ENCODE measurements at places on chromosomes 16 and 17. TPM values are rescaled to one million over a fixed set of nuclear protein-coding genes. Genes with fewer than 3 reads are reported as not detected.
A peak's percentile ranks its signal among the peaks of the same experiment; 100 is the strongest.

GRCh38 chr16:77859493-77860232, 71.3 kb downstream of the VAT1L start:
- DNase-seq = no peak

DNA sequence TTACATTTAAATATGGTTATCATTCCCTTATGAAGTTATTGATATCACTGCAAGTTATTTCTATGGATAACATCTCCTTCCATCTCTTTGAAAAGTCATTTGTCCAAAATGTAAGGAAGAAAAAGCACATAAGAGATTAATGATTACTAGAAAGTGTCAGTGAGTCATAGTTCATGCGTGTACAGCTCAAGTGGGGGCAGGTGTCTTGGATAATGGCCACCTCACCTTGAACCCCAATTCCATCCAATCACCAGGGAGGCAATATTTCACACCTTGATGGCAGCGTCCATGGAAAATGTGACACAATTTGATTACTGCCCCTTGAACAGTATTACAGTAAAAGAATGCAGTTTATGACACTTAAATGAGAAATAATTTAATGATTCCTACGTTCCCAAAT, 358.3 kb upstream of the SOX9 start:
- DNase-seq = no peak

GRCh38 chr16:72188541-72188940, 16.6 kb upstream of the PMFBP1 start:
- no peak for DNase-seq

GRCh38 chr17:31092475-31093064, 2.2 kb upstream of the NF1 start:
- DNase-seq = no peak

- no peak for DNase-seq
Observed at GRCh38 chr17:62062944-62063343, 2.1 kb downstream of the MED13 start.

- no peak for DNase-seq
Observed at GRCh38 chr17:64180089-64181073, 50.4 kb upstream of the ERN1 start.

DNA sequence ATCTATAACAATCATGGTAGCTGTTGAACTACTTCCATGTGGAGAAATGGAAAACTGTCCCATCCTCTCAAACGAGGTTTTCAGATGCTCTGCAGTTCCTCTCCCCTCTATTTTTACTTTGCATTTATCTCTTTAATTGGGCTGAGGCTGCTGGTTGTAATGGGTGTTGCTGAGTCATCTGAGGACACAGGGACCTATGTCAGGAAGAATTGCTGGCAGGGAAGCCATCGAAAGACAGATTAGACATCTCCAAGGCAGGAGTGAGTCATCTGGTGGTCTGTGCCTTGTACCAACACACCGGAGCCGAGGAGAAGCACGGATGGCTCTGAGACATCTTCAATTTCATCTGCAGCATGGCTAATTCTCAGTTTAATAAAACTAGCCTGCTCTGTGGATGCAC, 394.5 kb downstream of the GRIN2A start:
- DNase-seq = peak; percentile 4

DNA sequence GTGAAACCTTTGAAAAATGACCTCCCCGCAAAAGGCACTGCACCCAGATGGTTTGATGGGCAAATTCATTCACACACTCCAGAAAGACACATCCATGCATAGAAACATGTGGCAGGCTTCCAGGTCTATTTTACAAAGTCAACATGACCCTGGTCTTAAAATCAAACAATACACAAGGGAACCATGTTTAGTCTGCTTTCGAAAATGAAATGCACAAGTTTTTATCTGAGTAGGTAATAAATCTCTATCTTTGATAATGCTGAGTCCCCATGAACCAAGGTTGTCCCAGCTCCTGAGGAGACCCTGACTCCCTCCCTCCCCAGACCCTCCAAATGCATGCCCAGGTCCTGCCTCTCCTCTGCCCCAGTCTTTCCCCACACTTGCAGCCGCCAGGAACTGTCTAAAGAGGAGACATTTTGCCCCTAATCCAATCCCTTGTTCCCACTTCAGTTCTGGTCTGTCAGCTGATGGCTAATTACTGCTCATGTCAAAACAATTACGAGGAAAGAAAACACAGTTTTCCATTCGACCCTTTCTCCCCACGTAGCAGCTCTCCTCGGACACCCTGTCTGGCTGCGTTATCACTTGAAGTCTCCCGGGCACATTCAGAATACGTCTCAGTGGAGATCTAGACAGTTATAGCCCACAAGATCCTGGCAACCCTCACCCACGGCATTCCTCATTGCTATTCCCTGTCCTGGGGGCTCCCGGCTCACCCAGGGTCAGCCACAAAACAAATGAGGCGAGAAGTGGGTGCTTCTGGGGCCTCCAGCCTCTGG, 68.8 kb upstream of the RCVRN start:
- no peak for DNase-seq

DNA sequence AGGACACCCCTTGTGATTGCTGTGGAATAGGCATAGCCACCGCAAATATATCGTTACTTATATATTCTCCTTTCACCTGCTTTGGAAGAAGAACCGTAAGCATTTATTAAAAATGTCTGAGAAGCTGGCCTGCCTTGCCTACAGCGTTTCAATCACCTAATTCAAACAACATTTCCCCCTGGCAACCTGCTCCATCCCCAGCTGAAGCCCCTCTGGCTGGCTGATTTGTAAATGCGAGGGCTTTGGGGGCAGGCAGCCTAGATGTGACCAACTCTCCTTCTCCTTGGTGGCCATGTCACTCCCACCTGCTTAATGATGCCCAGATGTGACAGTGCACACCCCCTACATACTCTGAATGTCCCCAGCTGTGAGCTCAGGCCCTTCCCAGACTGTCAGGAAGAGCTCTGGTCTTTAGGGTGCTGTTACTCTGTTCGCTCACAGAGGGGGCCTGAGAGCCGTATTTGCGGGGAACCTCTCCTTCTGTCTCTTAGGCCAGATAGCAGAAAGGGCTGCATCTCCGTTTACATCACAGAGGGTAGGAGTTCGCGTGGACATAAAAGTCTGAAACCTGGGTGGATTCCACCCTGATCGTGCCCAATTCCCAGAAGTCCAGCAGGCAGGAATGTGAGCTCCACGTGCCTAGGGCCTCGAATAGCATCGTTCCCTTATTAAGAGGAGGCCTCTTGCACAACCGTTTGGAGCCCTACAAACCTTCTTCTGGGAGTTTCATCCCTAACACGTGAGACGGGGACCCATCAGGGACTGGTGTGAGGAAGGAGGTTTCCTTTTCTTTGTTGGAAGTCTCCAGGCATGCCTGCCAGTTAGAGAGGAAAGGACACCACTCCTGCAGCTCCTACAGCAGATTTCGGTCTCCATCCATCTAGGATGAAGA, 2.4 kb upstream of the SDK2 start:
- no peak for DNase-seq

DNA sequence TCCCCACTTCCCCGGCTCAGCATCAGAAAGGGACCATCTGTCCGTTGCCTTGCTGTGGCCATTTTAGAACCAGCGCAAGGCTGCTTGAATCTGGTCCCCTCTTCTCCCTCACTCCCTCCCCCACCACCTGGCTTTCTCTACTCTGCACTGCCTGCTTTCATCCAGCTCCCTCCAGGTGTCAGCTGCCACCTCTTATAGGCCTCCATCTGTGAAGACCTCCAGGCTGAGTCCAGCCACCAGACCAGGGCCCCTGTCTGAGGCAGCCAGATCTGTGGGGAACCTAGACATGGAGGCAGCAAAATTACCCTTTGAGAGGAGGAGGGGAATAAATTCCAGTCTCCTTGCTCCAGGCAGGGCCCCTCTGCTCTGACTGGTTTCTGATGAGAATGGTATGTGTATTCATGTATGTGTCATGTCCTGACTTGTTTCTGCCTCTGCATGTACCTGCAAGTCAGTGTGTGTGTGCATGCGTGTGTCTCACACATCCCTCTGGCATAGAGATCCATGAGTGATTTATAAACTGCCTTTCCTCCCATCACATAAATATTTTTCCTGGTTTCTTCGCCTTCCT, 21.1 kb downstream of the MINK1 start:
- DNase-seq = no peak

CHST5 gene
- not detected for total RNA-seq

ABCC12 gene
- not detected for total RNA-seq

CCL16 gene
- not detected for total RNA-seq

ADAMTS18 gene
- total RNA-seq = not detected

All from MG63 (cell line).